ENCODE measurements at places on chromosomes 7 and 10.
A peak's percentile ranks its signal among the peaks of the same experiment; 100 is the strongest.

DNA sequence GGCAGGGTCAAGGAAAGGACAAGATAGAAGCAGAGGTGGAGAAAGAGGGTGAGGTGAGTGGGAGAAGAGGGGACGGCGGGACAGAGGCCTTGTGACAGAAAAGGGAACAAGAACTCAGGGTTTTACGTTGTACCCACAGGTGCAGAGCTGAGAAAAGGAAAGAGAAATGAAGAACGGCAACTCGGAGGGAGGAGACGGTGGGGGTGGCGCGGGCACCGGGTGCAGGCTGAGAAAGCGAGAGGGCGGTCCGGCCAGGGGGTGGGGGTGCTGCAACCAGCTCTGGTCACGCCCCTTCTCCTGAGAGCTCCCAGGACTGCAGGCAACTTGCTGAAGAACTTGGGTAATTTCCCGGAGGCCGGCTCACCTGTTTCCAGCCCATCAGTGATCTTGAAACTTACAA, 65.3 kb downstream of the CARD11 start:
- peak; percentile 85 for DNase-seq

DNA sequence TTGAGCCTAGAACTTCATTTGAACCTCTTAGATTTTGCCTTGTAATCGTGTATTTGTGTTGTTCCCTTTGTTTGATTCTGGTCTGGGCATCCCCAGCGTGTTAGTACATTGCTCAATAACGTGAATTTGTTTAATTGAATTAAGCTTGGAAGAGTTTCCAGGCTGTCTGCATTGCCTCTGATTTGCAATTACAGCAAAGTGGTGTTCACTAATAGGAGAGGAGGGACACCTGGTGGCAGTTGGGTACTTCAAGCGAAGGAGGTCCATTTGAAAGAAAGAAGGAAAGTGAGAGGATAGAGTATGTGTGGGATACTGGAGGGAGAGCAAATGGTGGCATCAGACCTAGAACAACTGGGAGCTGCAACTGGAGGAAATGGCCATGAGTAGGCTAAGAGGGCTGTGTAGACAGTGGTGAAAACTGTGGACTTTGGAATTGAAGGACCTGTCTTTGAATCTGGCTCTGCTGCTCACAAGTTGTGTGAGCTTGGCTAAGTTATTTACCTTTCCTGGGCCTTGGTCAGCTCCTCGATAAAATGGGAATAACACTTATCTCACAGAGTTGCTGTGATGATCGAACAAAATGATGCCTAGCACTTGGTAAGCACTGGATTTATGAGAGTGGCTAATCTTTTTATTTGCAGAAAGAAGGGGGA, 15.1 kb downstream of the LSMEM1 start:
- peak; percentile 7 for DNase-seq

GRCh38 chr10:122729126-122729525, 29.5 kb upstream of the C10orf120 start:
- DNase-seq = no peak

- no peak for DNase-seq
These were observed 20.5 kb upstream of the INPP5A start for GRCh38 chr10:132516771-132517725.

- DNase-seq = no peak
These were observed 96.9 kb upstream of the PLXDC2 start for GRCh38 chr10:19719284-19719683.

GRCh38 chr10:49365675-49366415, 30.0 kb downstream of the DRGX start:
- DNase-seq = no peak

- no peak for DNase-seq
These were observed 134.8 kb downstream of the OAT start for GRCh38 chr10:124283949-124284250.

DNA sequence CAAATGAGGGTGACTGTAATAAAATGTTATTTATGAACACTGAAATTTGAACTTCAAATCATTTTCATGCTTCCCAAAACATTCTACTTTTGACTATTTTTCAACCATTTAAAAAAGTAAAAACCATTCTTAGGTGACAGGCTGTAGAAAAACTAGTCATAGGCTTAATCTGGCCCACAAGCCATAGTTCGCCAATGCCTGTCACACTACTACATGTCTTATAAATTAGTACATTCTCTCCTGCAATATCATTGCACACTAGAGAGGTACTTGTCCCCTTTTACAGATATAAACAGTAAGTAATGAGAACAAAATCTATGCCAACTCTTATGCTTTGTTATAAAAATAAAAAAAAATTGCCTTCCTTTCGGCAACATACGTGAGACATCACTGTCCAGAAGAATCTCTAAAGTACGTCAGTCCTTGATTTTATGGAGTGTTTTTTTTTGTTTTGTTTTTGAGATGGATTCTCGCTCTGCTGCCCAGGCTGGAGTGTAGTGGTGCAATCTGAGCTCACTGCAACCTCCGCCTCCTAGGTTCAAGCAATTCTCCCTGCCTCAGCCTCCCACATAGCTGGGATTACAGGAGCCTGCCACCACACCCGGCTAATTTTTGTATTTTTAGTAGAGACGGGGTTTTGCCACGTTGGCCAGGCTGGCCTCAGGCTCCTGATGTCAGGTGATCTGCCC, 23.2 kb downstream of the UPF2 start:
- no peak for DNase-seq

DNA sequence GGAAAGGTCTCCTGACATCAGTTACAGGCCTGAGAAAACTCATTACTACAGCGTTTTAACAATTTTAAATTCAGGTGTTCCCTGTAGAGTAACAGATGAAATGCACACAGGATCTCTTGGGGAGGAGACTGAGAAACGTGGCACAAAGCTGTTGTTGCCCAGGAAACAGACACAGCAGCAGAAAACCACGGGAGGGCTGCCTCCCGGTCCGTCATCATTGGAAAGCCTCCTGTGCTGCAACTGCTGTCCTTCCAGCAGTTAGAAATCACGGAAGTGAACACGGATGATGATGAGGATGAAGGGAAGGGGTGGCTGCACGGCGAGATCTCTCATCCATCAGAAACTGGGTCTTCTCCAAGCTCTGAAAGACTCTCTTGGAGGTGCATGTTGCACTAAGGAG, 94.6 kb upstream of the RNF32 start:
- DNase-seq = no peak

GRCh38 chr10:132417257-132417910, 20.4 kb downstream of the PWWP2B start:
- no peak for DNase-seq

- DNase-seq = no peak
These were observed 20.9 kb upstream of the CYP51A1 start for GRCh38 chr7:92155108-92155739.

GRCh38 chr7:64999165-65000004, 7.1 kb downstream of the ERV3-1 start:
- no peak for DNase-seq

DNA sequence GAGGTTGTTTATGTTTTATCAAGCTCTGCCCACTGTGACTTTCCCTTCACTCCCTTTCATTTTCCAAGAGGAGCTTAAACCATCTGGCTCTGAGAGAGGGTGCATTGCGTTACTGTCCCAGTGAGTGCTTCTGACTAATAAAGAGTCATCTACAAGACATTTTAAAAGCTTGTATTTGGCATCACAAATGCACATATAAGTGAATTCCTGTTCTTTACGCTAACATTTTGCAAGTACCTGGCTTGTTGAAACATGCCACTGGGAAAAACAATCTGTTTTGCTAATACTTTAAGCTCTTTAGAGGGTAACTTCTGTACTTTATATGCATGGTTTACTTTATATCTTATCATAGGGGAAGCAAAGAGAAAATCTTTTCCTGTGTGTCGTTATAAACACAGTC, 534.6 kb upstream of the POM121L12 start:
- DNase-seq = no peak

DNA sequence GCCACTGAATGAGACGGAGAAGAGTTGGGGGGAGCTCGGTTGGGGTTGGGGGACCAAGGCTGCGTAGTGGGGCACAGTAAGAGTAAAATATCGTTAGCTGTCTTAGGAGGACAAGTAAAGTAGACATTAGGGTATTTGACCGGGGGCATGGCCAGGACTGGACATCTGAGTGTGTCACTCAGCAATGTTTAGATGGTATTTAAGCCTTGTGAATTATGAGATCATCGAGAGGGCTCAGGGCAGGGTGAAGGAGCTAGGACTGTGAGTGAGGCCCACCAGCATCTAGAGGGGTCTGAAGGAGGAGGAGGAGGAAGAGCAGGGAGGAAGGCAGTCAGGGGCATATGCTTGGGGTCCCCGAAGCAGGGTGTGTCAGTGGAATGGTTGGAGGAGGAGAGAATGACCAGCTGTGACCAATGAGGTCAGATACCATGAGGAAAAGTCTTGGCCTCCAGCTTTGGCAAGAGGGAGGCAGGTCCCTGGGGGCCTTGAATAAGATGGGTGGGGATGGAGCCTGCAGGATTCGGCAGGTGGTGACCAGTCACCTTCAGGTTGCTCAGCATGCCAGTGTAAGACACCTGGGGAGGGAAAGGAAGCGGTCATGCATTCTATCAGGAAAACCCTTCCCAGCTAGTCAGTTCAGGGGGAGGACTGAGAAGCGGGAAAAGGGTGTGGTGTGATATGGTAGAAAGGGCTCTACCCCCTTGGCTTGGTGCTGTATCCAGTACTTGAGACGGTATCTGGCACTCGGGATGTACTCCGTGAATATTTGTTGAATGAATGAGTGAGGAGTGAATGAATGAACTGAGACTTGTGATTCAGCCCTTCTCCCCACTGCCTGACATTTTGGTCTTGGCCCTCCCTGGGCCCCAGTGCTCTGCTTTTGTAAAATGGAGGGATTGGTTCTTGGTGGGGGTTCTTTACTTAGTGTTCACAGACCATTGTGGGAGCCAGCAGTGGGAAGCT, 34.8 kb upstream of the SH2D4B start:
- no peak for DNase-seq

DNA sequence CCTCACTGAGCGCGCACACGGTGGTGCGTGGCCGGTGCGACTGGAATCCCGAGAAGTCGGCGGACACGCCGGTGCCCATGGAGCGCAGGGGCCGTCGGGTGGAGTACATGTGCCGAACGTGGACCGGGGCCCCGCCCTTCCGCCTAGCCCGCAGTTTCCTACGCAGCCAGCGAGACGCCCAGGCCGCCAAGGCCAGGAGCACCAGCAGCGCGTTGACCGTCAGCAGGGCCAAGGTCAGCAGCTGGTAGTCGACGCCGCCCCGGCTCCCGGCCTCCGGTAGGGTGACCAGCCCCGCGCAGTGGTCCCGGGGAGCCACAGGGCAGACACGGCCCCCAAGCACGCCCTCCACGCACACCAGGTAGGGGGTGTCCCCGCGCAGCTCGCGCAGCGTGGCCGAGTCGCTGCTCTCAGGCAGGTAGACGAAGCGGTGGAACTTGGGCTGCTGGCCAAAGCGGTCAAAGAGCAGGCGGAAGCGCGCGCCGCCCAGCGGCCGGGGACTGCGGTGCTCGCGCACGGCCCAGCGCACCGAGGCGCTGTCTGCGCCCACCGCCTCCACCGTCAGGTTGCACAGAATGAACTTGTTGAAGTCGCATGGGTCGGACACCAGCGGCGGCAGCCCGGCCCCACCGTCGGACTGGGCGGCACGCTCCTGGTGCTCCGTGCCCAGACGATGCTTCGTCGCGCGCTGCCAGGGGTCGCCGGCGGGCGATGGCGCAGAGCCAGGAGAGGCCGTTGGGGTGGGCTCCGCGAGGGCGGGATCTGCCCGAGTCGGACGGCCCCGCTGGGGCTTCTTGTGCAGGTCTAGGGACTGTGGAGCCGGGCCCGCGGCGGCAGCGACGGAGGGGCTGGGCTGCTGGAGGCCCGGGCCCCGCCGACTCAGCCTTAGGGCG, 2.2 kb downstream of the TRIL start:
- DNase-seq = no peak

GRCh38 chr7:4343272-4344247, 338.5 kb upstream of the FOXK1 start:
- DNase-seq = no peak

DNA sequence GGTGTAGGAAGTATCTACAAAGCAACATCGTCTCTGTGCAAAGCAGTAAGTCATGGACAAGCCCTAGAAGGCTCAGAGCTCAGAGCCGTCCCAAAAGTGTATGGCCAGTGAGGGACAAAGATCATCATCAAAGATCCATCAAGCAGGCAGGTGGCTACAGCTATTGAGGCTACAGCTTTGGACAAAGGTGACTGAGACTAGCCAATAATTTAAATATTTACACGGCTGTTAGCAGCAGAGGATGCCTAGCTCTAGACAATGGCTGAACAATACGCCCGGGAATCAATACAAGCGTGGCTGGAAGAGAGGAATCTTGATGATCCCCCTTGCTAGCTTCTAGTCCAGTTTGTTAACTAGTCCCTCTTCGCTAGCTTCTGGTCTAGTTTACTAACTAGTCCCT, 17.9 kb downstream of the NMT2 start:
- DNase-seq = no peak

DNA sequence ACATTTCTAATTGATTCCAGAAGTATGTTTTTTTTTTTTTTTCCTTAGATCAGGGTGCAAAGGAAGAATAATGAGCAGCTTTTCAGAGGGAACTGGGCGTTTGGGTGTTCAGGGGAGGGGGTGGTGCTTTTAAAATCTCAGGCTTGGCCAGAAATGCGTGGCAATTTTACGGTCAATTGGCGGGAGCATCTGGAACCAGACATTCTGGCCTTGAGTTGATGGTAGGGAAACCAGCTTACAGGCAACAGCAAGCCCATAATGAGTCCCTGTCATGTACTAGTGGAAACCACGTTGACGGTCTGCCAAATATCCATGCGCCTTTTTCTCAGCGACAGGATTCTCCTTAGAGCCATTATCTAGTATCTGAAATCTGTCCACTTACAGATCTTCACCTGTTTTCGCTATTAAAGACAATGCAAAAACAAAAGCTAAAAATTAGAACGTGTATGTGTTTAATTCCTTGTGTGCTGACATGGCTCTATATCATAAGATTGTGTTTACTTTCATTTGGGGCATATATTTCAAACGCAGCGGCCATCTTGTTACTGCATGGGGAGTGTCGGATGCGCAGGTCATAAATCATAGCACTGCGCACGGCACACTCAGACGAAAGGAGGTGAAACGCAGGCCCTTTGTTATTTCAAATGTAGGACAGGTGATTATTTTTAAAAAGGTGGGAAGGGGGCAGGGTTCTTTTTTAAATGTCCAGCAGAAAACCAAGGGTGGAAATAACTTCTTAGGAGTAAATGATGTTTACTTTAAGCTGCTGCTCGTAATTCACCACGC, 209.2 kb downstream of the AGMO start:
- no peak for DNase-seq

GRCh38 chr7:22858640-22859561, 36.3 kb upstream of the TOMM7 start:
- no peak for DNase-seq

GRCh38 chr10:127887541-127888415, 5.0 kb downstream of the CLRN3 start:
- no peak for DNase-seq

- DNase-seq = no peak
These were observed 449.1 kb downstream of the AUTS2 start for GRCh38 chr7:70047384-70047783.
